Adipocyte (in vitro differentiated cells): ENCODE measurements at places on chromosomes 2 and 18.

- DNase-seq = no peak
Measured at GRCh38 chr2:239589833-239590232, 189.0 kb upstream of the HDAC4 start.

- DNase-seq = no peak
Measured at GRCh38 chr2:223562078-223562477, 40.1 kb downstream of the SCG2 start.

- DNase-seq = no peak
Measured at GRCh38 chr2:148306027-148306426, 285.1 kb downstream of the MBD5 start.

- no peak for DNase-seq
Measured at GRCh38 chr2:152254486-152254885, 78.9 kb upstream of the STAM2 start.

GRCh38 chr2:73494031-73494430 lies 108.4 kb downstream of the ALMS1 start:
- no peak for DNase-seq

DNA sequence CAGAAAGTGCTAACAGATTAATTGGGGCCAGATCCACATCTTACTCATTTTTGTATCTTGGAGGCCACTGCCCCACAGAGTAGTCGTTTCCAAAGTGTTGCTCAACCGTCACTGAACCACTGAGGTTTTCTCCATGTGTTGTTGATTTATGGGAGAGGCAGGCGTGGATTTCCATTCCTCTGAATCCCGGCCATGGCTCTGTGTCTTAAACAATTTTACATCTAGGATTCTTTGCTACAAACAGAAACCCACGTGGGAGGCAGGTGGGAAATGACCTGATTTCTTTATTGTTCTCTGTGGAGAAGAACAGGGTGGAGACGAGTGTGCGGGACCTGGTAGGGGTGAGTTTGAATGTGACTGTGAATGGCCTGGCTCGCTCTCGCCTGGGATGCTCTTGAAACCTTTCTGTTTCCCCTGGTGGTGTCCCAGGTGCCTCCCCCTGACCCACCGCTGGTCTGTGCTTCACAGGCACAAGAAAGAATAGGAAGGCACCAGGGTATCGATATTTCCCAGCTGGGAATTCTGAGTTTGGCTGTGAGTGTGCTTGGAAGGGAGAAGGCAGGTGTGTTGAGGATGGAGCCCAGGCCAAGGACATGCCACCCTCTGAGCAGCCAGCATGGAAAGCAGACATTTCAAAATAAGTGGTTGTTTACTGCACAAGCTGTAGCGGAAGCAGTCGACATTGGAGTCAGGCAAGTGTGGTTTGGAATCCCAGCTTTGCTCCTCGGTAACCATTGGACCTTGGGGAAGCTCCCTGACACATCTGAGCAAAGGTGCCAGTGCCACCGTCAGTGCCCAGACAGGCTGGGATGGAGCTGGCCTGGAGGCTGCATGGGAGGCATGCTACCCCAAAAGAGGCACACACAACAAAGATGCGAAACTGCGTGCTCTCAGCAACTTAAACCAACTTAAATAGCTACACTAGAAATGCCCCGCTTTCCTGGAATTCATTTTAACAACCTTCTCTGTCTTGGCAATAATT lies 50.0 kb downstream of the LPIN1 start:
- peak; percentile 93 for DNase-seq

DNA sequence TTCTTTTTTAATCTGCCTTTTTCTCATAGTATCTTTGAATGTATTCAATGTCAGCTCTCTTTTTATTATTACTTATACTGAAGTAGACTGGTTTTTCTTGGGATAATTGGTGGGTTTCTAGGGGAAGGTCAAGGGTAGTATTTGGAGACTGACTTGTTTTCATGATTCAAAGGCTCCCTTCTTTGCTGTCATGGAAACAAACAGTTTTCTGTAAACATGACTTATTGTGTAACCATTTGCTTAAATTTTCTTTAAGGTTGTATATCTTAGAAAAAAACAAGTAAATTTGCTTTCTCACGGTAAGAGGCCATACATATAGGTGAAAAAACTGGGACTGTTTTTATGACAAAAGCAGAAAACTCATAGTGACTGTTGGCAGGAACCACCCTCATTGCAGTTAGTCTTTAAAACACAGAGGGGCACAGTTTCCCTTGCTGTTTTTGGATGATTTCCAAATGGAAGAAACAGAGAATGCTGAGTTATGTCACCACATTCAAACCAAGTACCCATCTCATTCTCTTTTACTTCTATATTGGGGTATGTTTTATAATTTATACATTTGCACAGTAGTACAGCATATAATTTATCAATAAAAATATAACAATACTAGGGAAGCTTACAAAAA lies 5.8 kb upstream of the RDH14 start:
- peak; percentile 35 for DNase-seq

GRCh38 chr18:48990481-48991318 lies 39.9 kb upstream of the SMAD7 start:
- DNase-seq = peak; percentile 66

GRCh38 chr2:205892251-205892655 lies 193.7 kb downstream of the INO80D start:
- no peak for DNase-seq

GRCh38 chr2:61471905-61472805 lies 1.3 kb upstream of the USP34 start:
- peak; percentile 42 for DNase-seq

DNA sequence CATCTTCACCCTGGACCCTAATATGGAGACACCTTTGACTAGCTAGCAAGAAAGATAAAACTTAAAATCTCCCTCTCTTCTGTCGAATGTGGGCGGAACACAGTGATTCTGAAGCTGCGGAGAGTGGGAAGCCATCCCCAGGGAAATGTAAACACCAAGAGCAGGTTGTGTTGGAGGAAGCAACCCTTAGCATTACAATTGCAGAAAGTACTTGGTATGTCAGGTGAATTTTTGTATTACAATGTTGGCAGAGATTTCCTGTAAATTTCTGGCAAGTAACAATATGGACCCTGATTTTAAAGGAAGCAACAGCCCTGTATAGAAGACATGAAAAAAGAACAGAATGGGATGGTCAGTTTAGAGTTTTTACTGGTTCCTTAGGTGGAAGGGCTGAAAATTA lies 35.8 kb downstream of the TSN start:
- DNase-seq = no peak

- DNase-seq = no peak
Measured at GRCh38 chr2:219198974-219199373, 7.6 kb upstream of the ZFAND2B start.

DNA sequence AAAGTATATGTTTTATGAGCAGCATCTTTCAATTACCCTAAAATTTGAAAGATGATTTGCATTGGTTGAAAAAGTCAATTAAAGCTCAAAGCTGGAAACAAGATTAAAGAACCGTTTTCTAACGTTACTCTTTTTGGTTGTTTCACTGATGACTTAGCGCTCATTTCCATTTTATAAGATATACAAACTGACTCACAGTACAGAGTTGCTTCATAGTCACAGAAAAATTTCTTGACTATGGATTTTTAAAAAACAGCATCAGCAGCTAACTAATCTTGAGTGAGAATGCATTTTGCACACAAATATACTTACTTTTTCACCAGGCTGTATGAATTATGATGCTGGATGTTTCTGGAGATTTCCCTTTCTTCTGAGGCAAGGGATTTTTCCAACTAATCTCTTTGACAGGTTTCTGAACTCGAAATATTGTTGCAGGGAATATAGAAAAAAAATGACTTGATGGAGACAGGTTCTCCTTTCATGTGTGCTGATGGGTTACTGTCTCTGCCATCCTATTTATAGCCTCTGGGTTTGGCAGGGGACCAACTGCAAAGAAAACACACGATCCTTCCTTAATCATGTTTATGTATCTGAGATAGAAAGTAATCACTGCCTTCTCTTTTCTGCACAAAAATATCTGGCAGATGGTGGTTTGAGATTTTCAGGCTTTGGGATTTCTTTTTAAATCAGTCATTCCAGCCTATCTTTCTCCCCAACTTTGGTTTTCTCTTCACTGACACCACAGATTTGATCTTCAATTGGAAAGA lies 129.4 kb upstream of the DAPL1 start:
- DNase-seq = peak; percentile 67

- DNase-seq = no peak
Measured at GRCh38 chr18:39561126-39561525, 1995.5 kb upstream of the CELF4 start.

GRCh38 chr2:18005411-18005810 lies 126.9 kb downstream of the KCNS3 start:
- DNase-seq = no peak

- DNase-seq = no peak
Measured at GRCh38 chr18:23595591-23595990, 9.3 kb upstream of the NPC1 start.

DNA sequence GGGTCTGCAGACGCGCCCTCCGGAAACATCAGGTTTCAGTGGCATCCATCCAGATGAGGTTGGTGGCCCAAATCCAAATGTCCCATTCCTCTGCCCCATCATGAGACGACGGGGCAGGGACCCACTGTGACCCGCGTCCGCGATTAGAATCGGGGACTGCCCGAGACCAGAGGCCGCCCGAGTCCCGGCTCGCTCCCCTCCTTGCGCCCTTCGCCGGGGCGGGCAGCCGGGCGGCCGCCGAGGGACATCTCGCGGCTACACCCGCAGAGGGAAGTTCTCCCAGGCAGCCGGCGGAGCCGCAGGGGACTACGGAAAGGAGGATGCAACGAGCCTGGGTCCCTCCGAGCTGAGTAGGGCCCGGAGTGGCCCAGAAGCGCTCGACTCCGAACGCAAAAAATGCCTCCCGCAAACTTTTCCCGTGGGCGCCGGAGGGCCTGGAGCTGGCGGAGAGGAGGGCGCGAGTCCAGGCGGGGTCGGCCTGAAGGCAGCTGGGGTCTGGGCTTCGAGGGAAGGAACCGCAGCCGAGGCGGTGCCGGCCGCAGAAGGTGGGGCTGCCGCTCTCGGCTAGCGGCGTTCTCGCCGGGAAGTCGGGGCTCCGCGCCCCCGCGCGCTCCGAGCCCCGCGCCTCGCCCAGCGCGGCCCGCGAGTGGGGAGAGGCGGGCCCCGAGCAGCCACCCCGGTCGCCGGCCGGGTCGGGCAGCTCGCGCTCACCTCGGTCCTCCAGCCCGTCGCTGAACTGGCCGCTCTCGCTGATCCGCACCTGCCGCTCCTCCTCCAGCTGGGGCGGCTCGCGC lies 580 bp downstream of the TMEM163 start:
- DNase-seq = peak; percentile 29

DNA sequence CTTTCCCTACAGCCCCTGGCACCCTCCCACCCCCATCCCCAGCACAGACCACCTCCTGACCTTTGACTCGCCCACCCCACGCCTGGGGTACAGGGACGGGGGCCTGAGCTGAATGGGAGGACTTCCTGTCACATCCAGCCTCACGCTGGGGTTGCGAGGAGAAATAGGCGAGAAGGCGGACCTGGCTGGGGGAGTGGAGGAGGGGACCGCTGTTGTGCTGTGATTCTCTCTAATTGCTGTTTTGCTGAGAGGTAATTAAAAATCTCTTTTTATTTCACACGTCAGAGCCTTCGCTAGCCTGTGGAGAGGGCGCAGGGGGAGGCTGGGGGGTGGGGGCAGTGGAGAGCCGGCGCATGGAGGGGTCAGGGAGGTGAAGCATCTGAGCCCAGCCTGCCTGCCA lies 9.7 kb upstream of the ECEL1 start:
- no peak for DNase-seq

GRCh38 chr18:61893971-61894750 lies 1.4 kb upstream of the RNF152 start:
- peak; percentile 90 for DNase-seq

DNA sequence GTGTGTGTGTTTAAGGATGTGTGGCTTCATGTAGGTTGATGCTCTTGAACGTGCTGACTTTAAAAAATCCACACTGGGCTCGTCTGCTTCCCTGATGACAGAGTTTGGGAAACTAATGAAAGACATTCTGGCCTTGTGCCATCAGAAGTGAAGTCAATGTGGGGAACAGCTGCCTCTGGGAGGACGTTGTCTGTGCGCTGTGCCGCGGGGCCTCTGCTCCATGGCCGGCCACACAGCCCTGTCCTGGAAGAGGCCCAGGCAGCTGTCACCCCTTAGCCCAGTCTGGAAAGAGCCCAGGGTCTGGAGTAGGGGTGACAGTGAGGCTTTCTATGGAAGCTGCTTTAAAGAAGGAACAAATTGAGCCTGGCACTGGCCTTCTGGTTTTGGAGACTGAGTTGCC lies 155.8 kb downstream of the SH3RF3 start:
- peak; percentile 44 for DNase-seq

GRCh38 chr18:36485772-36486171 lies 188.3 kb downstream of the FHOD3 start:
- no peak for DNase-seq

DNA sequence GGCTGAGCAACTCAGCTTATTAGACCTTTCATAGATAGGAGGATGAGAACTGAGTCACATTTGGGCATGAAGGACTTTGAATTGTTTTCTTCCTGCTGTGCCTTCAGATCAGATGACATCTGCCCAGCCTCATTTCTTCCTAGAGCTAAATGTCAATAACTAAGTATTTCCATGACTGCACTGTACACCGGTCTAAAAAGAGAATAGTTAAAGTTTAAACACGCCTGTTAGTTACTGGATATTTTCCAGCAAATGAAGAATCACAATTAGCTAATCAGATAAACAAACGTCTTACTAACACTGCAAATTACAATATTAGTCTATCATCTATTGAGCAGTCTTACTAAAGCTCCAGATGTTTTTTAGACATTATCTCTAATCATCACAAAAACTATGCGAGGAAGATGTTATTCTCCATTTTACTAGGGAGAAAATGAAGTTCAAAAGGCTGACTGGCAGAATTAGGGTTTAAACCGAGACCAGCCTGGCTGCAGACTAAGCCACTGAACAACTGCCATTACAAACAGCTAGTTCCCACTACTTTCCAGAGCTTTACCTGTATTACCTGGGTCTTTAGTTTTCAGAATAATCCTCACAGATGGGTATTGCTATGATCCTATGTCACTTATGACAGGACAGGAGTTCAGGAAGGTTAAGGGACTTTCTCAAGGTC lies 69.4 kb upstream of the ZNF397 start:
- DNase-seq = no peak

GRCh38 chr2:216130346-216130971 lies 21.3 kb downstream of the XRCC5 start:
- peak; percentile 56 for DNase-seq

DNA sequence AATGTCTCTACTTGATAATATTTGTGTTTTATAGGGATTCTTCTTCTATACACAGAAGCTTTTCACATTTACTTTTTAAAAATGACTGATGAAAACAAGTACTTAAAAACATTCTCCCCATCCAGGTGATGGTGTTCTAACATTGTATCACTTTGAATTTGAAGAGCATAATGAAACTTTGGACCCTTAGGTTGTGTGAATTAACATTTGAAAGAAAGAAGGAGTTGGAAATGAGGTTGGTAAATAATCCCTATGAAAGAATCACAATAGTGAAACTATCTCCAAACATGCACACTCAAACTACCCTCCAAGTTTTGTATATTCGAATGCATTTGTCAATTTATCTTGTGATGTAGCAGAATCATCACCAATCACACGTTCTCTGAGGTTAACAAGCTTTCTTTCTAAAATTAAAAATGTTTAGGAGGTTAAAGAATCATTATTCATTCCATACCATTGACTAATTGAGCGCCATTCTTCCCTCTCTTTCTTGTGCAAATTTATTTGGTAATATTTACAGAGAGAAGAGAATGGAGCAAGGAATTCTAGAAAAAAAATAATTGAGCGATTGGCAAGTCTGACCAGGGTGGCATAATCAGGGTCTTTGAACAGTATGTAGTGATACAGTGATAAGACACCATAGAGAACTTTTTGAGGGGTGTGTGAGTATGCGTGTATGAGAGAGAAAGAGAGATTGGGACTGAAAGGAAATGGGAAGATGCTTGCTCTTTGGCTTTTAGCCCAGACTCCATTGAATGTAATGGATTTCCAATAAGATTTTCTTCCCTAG lies 260.0 kb upstream of the NRXN1 start:
- DNase-seq = no peak

- DNase-seq = peak; percentile 40
Measured at GRCh38 chr2:132489150-132489549, 72.5 kb downstream of the GPR39 start.
